HFFc6 (cell line): ENCODE measurements at places on chromosomes 6 and 20.
A peak's percentile ranks its signal among the peaks of the same experiment; 100 is the strongest.

- no peak for DNase-seq
These were observed 49.5 kb downstream of the KDM1B start for GRCh38 chr6:18204691-18205090.

GRCh38 chr6:143708889-143709288, 31.1 kb downstream of the PHACTR2 start:
- no peak for DNase-seq

DNA sequence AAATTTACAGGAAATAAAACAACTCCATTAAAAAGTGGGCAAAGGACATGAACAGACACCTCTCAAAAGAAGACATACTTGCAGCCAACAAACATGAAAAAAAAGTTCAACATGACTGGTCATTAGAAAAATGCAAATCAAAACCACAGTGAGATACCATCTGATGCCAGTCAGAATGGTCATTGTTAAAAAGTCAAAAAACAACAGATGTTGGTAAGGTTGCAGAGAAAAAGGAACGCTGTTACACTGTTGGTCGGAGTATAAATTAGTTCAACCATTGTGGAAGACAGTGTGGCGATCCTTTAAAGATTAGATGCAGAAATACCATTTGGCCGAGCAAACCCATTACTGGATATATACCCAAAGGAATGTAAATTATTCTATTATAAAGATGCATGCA, 858.0 kb upstream of the FLRT3 start:
- no peak for DNase-seq

DNA sequence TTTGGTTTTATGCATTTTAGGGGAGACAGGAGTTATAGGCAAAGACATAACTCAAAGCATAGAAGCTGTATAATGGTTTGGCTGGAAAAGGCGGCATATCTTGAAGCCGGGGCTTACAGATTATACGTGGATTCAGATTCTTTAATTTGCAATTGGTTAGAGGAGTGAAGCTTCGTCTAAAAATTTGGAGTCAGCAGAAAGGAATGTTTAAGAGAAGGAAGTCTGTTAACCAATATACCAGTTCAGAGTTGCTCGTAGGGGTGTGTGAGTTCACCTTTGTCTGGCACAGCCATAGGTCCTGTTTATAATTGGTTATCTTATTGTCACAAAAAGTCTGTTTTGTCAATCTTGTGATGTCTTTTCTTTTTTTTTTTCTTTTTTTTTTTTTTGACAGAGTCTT, 8.9 kb downstream of the ARHGAP40 start:
- DNase-seq, result peak; percentile 37

DNA sequence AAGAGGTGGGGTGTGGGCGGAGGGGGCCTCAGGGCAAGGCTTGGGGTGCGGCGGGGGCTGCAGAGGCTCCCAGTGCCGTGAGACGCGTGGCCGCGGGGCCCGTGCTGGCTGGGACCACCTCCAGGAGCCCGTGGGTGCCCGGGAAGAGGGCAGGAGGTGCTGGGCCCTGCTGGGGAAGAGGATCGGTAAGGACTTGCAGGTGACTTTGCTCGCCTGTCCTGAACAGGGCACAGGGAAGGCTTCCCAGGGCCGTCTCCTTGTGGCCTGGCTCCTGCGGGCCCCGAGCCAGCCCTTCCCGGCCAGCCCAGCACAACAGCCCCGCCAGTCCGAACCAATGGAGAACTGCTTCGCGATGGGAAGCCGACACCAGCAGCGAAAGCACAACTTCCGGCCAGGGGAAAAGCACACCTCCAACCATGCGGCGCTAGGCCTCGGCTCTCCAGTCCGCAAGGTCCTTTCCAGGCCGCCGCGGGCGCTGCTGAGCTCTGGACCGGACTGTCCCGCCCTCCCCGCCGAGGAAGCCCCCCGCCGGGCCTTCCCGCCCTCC, 32.3 kb downstream of the IRF4 start:
- no peak for DNase-seq

DNA sequence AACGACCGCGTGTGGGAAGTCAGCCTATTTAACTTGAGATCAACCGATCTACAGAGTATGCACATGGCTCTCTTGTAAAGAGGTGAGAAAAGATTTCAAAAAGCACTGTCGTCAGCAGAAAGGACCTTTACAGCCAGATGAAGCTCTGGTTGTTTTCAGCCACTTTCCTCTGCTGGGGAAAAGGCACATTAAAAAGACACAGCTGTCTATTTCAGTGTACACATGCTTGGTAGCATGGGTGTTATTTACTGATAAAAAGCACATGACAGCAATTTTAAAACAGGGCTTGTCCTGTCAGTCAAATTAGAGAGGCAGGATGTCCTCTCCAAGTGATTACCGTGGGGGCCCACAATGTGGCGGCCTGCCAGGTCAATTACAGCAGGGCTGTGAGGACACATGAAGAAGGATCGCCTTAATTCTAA, 188.9 kb downstream of the PRKN start:
- DNase-seq, result no peak

DNA sequence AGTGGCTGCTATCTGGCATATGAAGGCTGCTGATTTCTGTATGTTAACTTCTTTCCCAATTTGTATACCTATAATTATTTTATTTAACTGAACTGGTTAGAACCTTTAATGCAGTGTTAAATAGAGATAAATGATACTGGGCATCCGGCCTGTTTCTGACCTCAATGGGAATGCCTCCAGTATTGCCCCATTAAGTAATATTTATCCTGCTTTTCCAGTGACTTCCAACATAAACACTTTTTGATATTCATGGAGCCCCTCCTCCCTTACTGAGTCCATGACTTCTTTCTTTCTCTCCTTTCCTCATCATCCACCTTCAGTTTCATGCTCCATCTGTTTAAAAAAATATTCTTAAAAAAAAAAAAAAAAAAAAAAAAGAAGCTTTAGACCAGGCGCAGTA, 8.8 kb downstream of the TRIM27 start:
- no peak for DNase-seq

GRCh38 chr6:56637640-56638039, 5.0 kb downstream of the DST start:
- peak; percentile 64 for DNase-seq

GRCh38 chr6:100300221-100300736, 164.4 kb downstream of the SIM1 start:
- DNase-seq, result peak; percentile 97

- no peak for DNase-seq
These were observed 164.8 kb upstream of the MAN1A1 start for GRCh38 chr6:119514345-119514744.

- DNase-seq, result no peak
These were observed 156.3 kb upstream of the EPHA7 start for GRCh38 chr6:93575495-93576267.

- DNase-seq, result peak; percentile 84
These were observed 2.3 kb upstream of the LYRM2 start for GRCh38 chr6:89640804-89641203.

GRCh38 chr6:165858586-165858985, 195.5 kb upstream of the PDE10A start:
- DNase-seq, result no peak

DNA sequence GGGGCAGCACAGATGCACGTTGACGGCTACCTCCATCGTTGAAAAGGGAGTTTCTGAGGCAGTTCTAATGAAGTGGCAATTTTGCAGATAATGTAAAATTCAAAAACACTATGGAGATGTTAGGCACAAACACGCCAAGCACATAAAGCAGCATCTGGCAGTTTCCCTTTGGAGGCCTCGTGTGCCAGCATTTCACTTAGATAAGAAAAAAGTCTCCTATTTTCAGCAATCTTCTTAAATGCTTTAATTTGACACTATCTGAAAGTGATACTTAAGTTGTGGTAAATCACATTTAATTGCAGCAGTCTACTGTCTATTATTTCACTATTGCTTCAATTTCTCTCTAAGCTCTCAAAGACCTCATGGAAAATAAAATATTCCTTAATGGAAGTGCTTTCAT, 125.3 kb upstream of the PROKR2 start:
- no peak for DNase-seq

- DNase-seq, result no peak
These were observed 27.4 kb downstream of the PMEPA1 start for GRCh38 chr20:57682184-57683101.

- DNase-seq, result peak; percentile 59
These were observed 48.9 kb downstream of the CNBD2 start for GRCh38 chr20:36017048-36017951.
